ENCODE measurements at places on chromosomes 3 and 15. TPM values are rescaled to one million over a fixed set of nuclear protein-coding genes. Genes with fewer than 3 reads are reported as not detected.

NEO1 gene
- 48.4 TPM for total RNA-seq

MAP1A gene
- 12.7 TPM for total RNA-seq

SCN10A gene
- not detected for total RNA-seq

SPESP1 gene
- 1.8 TPM for total RNA-seq

CHST13 gene
- total RNA-seq, result 3.0 TPM

SNRPA1 gene
- total RNA-seq, result 34.4 TPM

STAB1 gene
- total RNA-seq, result 122 TPM

RTP3 gene
- not detected for total RNA-seq

RPN1 gene
- 229 TPM for total RNA-seq

EBLN2 gene
- 3.7 TPM for total RNA-seq

PLSCR4 gene
- 39.7 TPM for total RNA-seq

TMCO5A gene
- total RNA-seq, result not detected

REC114 gene
- total RNA-seq, result not detected

GRCh38 chr3:32733631-32734229 lies 48.7 kb downstream of the CNOT10 start:
- DNase-seq, result peak; percentile 11

DNA sequence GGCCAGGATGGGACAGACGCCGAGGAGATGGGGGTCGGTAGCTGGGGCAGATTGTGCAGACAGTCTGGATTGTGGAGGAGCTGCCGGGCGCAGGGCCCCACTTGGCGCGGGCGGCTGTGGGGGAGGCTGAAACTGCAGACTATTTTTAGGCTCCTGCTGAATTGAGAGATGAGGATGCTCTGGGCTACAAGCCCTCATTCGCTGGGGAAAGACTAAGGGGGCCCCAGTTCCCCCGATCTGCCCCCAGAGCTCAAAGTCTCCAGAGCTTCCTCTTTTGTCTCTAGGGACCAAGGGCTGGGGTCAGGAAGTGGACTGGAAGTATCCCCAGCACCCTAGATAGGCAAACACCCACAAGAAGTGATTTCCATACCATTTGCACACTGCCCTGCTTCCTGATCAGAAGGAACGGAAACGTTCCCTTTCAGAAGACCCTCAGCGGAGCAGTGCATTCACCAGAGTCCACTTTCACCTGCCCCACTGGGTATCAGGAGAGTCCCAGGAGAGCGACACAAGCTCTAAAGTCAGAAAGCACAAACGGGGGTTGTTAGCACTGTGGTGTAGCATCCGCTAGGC lies 29.7 kb downstream of the SEMA7A start:
- DNase-seq, result no peak

DNA sequence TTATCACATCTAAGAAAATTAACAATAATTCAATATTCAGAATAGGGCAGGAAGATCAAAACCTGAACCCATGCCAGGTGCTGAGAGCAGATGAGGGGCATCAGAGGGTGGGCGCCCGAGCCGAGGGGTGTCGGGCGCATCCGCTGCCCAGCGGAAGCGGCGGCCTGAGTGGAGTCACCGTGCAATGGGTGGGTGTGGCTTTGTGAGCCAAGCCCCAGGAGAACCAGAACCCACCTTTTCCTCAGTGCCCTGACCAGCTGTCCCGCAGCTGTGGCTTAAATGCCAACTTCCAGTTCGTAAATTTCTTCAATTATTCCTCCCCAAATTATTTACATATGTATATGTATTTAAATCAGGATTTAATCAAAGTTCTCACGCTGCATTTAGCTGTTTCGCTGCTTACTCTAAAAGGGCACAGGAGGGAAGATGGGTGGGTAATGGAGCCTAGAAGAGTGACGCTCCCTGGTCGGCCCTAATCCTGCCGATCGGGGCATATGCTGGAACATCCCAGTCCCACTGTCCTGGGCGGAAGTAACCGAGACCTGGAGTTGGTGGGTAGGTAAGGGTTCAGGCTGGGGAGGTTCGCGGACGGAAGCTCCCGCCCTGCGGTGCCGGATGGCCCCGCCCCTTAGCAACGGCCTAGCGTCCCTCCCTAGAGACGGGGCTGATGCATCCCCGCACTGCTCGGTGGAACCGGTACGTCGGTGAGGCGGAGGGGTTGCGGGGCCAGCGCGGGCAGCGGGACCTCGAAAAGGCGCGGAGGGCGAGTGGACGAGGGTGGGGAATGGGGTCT lies 1.3 kb downstream of the DNAH1 start:
- DNase-seq, result peak; percentile 76

DNA sequence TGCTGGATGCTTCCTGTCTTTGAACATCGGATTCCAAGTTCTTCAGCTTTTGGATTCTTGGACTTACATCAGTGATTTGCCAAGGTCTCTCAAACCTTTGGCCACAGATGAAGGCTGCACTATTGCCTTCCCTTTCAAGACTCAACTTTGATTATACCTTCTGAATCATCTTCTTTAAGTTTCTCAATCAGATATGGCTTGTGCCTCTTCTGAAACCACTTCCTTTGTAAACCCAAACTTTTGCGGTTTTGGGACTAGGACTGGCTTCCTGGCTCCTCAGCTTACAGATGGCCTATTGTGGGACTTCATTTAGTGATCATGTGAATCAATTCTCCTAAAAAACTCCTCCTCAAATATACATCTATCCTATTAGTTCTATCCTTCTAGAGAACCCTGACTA lies 47.1 kb upstream of the CADPS start:
- no peak for DNase-seq

GRCh38 chr3:116492379-116492778 lies 47.1 kb upstream of the LSAMP start:
- no peak for DNase-seq

DNA sequence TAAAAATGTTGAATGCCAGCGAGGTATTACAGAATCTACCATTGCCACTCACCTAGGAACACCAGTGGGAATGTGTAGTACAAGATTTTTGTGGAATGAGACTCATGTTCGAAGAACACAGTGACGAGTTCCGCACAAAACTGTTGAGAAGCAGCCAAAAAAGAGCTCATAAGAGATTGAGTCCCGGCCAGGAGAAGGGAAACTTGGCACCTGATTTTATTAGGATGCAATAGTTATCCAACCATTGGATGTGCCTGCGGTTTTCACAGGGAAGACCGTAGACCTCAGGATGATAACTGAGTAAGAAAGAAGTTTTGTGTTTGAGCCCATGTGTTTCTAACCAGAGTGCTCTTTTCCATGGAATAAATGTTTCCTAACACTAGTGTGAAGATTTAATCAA lies 88.9 kb downstream of the PTPRG start:
- DNase-seq, result peak; percentile 48

DNA sequence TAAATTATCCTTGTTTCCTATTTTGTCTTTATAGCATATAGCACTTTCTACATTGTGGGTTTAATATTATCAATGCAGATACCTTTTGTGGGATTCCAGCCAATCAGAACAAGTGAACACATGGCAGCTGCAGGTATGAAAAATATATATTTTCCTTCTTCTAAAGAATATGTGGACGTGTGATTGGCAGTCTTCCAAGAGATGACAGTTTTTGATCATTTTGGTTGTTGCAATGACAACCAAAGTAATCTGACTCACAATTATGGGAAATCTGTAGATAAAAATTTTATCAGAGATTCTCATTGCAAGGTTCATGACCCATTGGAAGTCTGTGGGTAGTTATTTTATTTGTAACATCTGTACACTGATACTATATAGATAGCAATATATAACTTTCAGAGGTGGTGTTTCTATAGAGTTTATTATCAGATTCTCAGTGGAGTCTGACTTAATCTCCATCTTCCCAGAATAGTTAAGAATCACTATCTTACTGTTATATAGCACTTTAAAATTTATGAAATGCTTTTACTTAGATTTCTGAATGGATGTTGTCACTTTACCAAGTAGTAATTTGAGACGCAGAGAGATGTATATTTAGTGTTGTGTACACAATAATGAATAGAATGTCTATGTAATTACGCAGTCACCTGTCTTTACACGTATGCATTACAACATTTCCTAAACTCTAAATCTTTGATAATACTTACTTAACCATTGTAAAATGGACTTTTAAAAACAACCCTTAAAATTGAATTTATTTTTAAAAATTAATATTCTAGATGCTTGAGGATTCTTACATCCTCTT lies 82.5 kb downstream of the STT3B start:
- no peak for DNase-seq

GRCh38 chr3:172157564-172158258 lies 118.3 kb downstream of the FNDC3B start:
- no peak for DNase-seq

DNA sequence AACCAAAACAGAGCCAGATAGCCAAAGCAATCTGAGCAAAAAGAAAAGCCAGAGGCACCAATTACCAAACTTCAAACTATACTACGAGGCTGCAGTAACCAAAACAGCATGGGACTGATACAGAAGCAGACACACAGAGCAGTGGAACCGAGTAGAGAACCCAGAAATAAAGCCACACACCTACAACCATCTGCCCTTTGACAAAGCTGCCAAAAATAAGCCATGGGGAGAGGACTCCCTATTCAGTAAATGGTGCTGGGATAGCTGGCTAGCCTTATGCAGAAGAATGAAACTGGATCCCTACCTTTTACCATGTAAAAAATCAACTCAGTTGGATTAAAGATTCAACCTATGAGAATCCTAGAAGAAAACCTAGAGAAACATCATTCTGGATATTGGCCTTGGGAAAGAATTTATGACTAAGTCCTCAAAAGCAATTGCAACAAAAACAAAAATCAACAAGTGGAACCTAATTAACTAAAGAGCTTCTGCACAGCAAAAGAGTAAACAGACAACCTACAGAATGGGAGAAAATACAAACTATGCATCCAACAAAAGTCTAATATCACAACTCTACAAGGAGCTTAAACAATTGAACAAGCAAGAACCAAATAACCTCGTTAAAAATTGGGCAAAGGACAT lies 95.1 kb downstream of the APBA2 start:
- DNase-seq, result no peak

DNA sequence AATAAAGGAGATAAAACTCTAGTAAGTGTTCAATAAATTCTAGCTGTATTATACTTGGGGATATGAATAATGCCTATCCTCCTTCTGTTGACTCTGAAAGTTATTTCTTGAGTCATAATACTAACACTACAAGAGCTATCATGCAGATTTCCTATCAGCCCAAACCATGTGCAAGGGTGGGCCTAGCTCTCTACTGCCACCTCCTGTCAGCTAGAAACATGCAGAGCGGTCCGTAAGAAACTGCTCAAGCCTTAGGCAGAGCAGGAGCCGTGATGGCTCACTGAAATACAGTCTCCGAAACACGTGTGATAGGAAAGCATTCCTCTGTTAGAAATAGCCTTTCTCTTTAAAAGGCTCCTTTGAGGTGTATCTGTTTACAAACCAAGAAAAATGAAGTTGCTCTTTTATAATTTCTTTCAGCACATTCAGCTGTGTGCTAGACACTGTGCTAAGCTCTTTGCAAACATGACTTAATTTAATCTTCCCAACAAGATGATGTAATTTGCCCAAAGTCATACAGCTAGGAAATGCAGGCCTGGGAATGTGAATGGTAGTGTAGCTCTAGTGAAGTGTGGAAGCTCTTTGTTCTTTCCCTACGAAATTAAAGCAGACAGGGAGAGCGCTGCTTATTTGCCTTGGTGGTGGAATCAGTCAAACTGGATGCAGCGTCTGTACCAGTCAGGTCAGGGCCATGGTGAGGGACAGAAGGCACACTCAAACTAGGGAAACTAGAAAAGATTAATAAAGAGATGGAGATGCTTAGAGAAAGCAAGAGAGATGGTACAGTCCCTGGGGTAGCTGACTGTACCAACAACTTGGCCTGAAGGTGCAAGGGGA lies 43.1 kb downstream of the MTHFS start:
- DNase-seq, result peak; percentile 50

- peak; percentile 59 for DNase-seq
Measured at GRCh38 chr15:75104804-75105557, 81.6 kb downstream of the PPCDC start.

- no peak for DNase-seq
Measured at GRCh38 chr15:74441248-74441941, 7.6 kb upstream of the SEMA7A start.

GRCh38 chr3:71977525-71977924 lies 192.6 kb upstream of the PROK2 start:
- no peak for DNase-seq

GRCh38 chr3:61571516-61572336 lies 10.4 kb downstream of the PTPRG start:
- DNase-seq, result no peak

- no peak for DNase-seq
Measured at GRCh38 chr15:74552773-74553441, 11.9 kb downstream of the ARID3B start.

GRCh38 chr15:47603026-47603425 lies 114.3 kb upstream of the SEMA6D start:
- DNase-seq, result no peak

DNA sequence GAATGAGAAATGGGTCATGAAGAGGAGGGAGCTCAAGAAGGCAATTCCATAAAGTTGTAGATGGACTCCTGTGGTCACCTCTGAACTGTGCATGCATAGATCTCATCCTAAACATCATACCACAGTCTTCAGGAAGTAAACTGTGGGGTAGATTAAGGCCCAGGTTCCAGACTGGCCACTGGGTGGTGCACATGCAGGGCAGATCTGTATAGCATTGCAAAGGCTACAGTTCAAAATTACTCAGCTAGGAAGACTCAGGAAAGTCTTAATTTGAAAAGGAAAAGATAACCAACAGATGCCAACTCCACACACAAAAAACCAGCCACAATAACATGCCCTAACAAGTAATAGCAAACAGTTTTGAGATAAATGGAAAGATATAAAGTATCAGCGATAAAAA lies 20.3 kb downstream of the KY start:
- no peak for DNase-seq

- no peak for DNase-seq
Measured at GRCh38 chr3:53114412-53115074, 15.7 kb downstream of the RFT1 start.

GRCh38 chr15:78131295-78132061 lies at the start of gene CIB2:
CIB2 (minus strand) TSS chr15:78131445; CDS start chr15:78131215, 230 bp downstream.
- DNase-seq, result peak; percentile 95

DNA sequence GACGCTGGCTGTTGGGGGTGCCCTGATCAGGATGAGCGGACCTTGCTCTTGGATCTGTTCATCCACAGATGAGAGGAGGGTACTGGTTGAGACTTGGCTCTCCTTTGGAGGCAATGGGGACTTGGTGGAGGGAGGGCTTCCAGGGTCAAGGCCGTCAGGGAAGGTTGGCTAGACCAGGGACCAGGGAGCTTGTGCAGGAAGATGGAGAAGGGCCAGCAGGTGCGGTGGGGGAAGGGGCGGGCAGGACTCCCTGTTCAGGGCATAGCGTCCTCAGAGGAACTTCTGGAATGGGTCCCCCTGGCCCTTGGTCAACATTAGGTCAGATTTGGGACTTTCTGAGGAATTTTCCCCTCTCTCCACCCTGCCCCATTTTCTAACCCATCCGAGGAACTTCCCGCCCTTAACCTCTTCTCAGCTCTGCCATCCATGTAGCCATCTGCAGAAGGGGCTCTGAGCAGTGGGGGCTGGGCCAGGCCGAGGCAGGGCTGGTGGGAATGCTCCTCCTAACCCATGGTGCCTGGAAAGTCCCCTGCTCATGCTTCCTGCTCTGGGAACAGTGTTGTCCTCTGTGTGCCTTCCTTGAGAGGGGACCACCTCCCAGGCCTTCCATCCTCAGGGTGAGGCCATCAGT lies 11.5 kb downstream of the SNX33 start:
- DNase-seq, result no peak

- no peak for DNase-seq
Measured at GRCh38 chr15:43492266-43492665, 690 bp downstream of the TP53BP1 start.

GRCh38 chr3:116741467-116741866 lies 31.9 kb downstream of the TUSC7 start:
- DNase-seq, result no peak

GRCh38 chr3:69282181-69282580 lies 103.7 kb downstream of the FRMD4B start:
- DNase-seq, result no peak

Data from left lung (tissue), 14 donors.